ENCODE measurements at places on chromosomes 12 and 14.

DNA sequence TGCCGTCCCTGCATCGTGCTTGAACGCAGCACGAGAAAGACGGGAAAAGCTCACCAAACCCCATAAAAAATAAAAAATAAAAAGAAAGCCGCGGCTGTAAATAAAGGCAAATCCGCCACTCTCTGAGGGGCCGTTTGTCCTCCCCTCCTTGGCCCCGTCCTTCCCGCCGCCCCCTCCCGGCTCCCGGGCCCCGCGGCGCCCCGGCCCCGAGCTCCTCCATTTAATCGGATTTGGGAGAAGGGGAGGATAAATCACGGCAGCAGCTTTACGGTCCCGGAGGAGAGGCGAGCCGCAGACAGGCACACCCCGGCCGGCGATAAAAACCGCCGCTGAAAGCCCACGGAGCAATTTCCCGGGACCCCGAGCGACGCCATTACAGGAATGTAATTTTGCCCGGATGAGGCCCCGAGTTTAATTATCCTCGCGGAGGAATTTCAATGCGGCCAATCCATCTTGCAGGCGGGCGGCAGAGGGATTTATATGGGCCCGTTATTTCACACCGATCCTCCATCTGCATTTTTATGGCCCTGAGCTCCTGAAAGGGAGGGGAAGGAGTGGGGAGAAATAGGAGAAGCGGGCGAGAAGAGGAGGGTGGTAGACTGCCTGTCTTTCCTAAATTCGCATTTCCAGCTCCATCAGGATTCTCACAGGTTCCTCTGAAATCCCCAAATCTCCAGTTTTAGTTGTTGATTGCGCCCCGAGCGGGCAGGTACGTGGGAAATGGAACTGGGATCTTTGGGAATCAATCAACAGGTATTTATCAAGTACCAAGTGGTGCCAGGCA is 1.3 kb upstream of the ATP5MC2 start:
- peak; percentile 41 for DNase-seq

DNA sequence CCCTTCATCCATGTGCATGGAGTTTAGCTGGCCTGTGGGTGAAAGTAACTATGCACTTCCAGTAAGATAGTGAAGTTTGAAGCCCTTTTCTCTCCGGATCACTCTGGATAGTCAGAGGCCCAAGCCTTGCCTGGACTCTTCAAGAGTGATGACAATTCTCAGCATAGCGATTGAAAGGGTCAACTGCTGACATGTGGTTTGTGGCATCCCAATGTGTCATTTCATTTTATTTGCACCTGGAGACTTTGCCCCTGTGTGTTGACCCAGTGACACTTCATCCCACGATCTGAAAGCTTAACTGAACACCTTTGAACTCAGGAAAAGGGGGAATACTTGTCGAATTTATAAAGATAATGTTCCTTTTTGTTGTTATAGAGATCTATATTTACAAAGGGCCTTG is 711.9 kb upstream of the TMEM132C start:
- no peak for DNase-seq

- DNase-seq = peak; percentile 10
These were observed 23.9 kb upstream of the FLVCR2 start for GRCh38 chr14:75554482-75554881.

DNA sequence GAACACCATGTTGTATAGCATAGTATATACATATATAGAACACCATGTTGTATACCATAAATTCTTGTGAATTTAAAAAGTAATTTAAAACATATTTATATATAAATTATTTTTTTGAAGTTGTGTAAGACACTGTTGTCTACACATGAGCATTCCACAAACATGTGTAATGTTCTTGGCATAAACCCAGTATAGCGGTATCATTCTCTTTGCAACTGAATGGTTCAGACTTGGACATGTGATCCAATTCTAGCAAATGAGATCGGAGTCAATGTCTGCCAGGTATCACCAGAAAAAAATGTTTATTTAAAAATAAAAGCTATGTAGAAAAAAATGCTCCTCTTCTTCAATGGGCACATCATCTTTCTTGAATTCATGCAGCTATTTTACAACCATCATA is 33.9 kb downstream of the CEP290 start:
- peak; percentile 7 for DNase-seq

GRCh38 chr12:95141310-95141709 is 67.9 kb upstream of the NR2C1 start:
- no peak for DNase-seq

DNA sequence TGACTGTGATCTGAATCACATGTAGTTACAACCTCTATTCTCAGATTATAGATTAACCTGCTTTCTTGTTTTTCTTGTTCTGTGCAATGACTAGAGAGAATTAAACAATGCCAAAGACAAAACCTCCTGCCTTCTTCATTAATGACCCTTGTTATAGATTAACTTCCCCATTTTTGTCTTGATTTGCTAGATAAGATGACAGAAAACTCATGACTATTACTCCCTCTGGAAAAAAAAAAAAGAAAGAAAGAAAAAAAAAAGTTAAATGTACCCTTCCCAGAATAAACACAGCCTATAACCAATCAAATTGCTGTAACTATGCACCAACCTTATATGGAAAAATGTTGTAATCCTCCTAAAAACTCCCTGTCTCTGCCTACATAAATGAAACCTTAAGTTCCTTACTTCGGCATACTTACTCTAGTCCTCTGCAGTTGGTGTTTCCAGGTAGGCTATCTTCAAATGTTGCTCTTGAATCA is 41.1 kb upstream of the PCED1B start:
- no peak for DNase-seq

GRCh38 chr12:96223411-96224218 is 29.4 kb downstream of the ELK3 start:
- DNase-seq = peak; percentile 66

- peak; percentile 57 for DNase-seq
These were observed 108.5 kb upstream of the ESRRB start for GRCh38 chr14:76267322-76268046.
